ENCODE measurements at places on chromosomes 5 and 9.

DNA sequence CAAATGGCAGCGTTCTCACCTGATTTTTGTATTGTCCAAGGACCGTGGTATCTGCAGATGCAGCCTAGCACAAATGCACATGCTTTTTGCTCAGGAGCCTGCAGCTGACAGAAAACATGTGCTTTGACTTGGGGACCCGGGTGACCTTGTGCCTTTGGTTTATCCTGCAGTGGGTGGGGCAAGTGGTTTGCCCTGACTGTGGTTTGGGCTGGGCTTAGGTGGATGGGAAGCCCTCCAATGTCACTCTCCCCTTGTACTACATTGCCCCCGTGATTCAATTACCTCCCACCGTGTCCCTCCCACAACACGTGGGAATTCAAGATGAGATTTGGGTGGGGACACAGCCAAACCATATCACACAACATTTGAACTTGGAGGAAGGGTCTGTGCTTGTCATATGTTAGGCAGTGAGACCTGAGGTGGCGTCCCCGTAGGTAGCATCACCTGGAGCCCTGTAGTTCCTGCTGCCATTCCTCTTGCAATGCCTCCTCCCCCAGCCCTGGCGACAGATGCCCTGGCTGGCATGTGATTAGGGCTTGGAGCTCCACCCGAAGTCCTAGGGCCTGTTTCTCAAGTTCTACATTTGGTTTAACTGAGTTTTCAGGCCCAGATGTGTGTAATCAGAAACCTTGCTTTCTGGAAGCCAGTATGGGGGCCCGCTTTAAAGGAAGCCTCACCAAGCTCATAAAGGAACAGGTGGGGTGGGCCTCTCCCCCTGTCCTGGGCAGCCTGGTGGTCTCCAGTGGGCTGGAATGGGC lies 2.1 kb downstream of the ANKRD33B start:
- no peak for DNase-seq

- DNase-seq, result no peak
These were observed 176.9 kb downstream of the RAB3C start for GRCh38 chr5:58759745-58760144.

DNA sequence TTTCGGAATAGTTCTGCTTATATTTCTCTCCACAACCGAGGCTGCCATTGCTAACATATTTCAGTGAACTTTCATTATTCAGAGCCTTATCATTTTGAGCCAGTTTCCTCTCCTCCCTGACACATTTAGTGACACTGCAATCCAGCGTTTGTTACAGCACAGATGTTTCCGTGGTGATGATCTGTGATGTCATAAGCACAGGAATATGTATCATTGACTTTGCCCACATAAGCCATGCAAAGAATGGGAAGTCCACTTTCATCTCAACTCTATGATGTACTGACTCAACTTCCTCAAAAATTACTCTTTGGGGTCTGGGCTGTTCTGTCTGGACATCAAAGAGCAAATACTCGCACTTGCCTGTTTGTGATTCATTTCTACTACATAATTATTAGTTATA lies 291.8 kb downstream of the EBF1 start:
- no peak for DNase-seq

DNA sequence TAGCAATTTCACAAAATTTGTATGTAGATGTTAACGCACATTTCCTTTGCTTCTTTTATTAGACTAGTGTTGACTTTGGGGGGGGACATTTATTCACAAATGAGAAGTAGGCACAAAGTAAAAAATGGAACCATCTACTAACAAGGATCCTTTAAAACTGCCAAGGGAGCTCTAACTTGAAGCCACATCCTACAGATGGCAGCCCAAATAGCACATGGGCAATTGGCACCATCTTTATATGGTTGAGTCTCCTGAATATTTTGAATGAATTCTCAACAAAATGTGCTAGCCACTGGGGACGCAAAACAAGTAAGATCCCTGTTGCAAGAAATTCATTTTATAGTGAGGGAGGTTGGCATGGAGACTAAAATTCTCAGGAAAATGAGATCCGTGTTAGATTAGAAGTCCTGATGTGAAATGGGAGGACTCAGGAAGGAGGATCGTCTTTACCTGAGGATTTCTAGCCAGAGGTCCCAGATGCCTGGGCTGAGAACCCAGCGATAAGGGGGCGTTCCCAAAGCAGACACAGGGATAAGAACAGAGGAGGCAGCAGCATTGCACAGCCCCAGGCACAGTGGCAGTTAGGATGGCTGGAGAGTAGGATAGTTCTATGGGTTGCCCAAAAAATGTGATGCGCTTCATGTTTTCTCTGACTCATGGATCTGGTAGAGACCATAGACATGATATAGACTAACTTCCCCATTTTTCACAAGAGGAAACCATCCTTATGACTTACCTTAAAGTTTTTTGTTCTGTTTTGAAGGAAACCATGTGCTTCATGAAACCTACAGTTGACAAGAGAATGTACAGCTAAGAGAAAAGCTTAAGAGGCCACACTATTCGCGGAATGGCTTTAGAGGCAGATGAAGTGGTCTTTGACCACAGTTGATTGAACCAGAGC lies 37.4 kb downstream of the C9orf152 start:
- DNase-seq, result no peak

GRCh38 chr5:151549713-151550112 lies 41.4 kb downstream of the FAT2 start:
- DNase-seq, result no peak

GRCh38 chr5:52825826-52826225 lies 38.1 kb downstream of the ITGA1 start:
- no peak for DNase-seq

- no peak for DNase-seq
These were observed 50.3 kb downstream of the SNCAIP start for GRCh38 chr5:122362361-122362760.

GRCh38 chr9:105757496-105758251 lies 63.3 kb downstream of the TMEM38B start:
- DNase-seq, result no peak

GRCh38 chr5:153813901-153814300 lies 224.8 kb downstream of the FAM114A2 start:
- DNase-seq, result no peak

- no peak for DNase-seq
These were observed 229.5 kb upstream of the PAPPA start for GRCh38 chr9:115923903-115924668.

DNA sequence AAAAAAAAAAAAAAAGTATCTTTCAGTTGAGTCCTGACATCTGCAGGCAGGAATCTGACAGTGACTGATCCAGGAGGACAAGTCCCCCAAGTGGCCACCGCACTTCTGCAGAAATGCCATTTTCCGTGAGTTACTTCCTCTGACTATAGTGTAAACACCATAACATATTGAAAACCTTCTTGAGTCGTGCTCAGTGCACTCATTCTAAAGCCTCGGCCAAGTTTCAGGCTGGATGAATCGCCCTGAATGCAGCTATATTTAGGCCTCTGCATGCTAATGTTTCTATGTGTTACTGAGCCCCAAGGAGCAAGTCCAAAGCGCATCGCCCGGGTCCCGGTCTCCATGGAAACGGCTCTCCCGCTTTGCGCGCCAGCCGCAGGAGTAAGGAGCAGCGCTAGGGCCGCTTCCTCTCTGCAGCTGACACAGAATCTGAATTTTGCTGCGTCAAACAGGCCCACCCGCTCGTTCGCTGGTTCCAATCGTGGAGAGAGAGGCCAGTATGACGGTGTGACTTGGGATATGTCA lies 335.4 kb downstream of the MSX2 start:
- DNase-seq, result peak; percentile 77

DNA sequence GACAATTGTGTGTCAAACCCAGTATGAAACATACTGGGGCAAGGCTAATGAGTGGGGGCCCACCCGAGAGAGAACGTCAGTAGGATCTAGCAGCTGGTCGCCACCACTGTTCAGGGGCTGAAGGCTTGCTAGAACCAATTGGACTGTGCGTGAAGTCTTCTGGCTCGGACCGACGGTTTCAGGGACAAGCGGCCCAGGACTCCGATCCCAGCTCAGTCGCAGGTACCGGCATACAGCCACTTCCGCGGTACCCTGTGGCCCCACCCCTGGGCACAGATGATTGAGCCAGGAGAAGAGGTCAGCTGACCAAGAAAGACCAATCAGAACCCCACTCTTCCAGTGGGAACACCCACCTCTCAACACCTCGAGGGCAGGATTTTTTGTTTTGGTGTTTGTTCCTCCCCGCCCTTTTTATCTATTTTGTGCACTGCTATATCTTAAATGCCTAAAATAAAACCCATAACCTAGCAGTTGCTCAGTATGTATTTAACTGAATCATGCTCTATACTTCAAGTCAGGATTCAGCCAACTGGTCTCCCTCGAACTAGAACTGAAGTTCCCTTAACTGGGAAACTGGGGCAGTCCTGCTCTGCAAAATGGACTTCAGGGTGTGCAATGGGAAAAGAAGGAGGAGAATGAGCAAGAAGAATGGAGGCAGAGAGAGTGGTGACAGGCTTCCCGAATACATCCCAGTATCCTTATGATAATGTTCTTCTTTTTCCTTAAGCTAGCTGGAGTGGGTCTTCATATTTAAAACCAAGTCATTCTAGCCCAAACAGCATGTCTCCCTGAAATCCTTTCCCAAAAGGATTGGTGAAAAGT lies 21.1 kb upstream of the CPEB4 start:
- no peak for DNase-seq

GRCh38 chr5:118366429-118366828 lies 621.9 kb downstream of the DTWD2 start:
- no peak for DNase-seq

DNA sequence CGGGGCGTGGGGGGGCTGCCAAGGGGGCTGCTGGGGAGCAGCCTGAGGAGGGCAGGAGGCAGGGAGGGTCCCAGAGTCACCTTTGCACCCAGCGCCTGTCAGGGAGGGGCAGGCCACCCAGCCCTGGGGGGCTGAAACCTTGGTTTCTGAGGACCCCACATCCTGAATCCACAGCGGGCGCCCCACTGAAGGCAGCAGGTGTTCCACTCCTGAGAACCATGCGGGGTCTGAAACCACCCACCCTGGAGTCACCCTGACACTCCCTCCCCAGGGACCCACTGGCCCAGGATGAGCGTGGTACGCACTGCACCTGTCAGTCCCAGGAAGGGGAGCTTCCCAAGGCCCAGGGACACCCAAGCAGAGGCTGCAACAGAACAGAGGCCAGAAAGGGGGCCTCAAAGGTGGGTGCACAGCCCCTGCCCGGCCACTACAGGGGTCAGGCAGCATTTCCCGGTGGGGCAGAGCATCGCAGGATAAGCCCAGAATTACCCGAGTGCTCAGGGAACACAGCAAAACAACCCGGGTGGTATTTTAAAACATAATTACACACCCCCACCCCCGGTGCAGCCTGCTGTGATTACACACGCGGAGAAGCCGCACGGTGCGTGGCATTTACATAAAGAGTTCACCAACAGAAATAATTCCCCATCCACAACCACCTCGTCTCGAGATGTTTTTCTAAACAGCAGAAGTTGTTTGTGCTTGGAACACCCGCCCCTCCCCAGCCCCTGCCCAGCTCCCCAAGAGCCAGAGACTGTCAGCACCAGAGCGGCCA lies 57.3 kb upstream of the UBAC1 start:
- DNase-seq, result no peak

- peak; percentile 79 for DNase-seq
These were observed 5.5 kb downstream of the NSMF start for GRCh38 chr9:137453643-137454081.

DNA sequence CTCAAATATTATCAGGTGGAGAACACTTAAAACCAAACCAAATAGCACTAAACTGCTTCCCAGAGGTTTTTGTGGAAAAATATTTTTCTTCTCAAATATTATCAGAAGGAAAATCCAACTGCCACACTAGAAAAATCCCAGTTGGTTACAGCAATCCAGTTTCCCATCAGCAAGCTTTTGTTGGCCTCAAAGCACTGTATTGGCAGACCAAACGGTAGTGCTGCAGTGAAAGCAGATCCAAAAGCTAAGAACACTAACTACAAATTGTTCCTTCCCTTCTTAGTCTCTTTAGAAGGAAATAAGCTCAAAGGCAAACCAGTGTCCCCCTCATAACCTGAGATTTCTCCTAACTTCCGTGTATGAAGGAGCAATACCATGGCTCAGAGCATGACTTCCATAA lies 105.3 kb downstream of the TRIM36 start:
- no peak for DNase-seq

DNA sequence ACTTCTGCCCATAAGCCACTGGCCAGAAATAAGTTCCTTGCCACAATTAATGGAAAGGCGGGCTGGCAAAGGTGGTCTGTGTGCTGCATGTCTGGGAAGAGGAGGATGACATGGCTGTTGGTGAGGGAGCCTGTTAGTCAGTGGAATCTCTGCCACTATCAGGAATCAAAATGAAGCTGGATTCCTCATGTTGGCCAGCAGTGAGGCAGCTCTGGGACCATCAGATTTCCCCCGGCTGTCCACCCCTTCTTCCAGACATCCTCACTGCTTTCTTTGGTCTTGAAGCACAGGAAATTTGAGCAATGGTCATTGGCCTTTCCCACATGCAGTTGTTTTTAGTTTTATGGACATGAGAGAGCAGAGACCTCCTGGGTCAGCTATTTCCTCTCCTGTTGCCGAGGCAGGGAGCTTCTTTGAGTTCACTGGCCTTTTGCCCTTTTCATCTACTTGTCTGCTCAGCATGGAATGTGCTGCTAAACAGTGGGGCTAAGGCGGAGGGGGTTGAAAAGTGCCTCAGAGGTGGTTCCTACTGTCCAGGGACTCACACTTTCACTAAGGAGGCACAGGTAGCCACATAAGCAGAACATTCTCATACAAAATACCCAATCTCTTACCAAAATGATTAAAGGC lies 34.8 kb upstream of the NEURL1B start:
- DNase-seq, result no peak

DNA sequence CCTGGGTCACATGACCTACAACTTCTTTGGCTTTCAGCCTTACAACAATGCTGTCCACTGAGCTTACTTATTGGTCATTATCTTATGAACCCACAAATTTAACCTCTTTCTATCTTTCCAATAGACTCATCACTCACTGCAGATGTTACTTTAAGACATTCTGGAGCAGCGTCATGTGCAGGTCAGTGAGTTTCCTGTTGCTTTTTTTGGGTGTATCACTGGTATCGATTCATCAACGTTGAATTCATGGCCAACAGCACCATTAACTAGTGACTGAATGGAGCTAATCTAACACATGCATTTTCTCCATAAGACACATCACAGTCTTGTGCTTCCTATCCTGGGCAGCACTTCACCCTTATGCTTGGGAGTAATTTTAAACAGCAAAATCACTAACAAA lies 672.6 kb upstream of the CDH18 start:
- no peak for DNase-seq

DNA sequence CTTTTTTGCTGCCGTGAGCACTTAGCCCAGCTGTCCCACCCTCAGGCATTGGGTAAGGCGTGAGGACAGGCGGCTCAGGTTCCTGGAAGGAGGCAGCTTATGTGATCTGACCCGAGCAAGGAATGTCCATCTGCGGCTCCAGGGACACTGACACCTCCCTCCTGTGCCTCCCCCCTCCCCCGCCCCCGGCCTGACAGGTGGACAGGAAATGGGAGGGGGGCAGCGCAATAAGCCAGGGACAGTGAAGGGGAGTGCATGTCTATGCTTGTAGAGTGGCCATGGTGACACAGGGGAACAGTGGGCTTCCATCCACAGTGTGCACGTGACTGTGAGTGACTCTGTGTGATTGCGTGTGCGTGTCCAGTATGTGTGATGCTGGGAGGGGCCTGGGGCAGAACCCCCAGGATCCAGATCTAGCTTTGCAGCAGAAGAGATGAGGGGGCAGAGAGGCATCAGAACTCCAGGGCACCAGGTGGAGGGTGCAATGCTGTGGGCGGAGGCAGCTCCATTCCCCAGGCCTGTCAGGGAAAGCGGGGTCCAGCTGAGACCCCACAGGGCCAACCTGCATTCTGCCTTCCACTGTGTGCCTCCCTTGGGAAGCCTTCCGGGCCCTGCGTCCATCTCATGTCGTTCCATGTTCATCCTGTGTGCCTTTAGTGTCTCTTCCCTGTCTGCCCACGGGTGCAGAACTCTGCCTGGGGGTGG lies 30.5 kb downstream of the CNTFR start:
- DNase-seq, result no peak
